ENCODE measurements at places on chromosomes 2 and 18.

DNA sequence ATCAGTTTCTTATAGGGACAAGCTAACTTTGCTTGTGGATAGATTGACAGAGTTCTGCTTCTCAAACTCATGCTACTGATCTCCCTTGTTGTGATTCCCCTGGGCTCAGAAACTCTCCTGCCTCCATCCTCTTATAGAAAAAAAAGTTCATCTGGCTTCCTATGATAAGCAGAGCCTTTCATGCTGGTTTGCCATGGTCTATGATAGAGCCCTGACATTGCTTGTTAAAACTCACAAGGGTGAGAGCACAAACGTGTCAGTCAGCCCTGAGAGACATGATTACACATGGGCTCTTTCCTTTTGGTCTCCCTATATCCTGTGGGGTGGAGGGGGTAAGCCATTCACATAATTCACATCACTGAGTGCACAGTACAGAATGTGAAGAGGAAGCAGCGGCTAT lies 121.8 kb downstream of the TDRD15 start:
- no peak for DNase-seq

DNA sequence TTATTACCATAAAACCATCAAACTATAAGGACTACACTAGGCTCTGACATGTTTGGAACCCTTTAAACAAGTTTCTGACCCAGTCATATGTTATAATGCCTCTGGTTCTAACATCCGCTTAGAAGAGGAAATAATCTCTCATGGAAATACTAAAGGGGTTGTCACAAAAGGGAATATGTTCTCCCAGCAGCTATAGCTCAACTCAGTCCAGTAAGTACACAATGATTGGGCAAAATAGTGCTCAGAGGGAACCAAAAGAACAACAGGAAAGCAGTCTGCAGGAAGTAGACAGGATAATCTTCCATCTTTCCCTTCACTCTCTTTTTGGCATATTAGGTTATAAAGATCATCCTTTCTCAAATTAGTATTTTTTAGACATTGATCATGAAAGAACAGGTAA lies 4.3 kb downstream of the SRBD1 start:
- DNase-seq = no peak

GRCh38 chr2:181300600-181301291 lies 156.4 kb upstream of the ITGA4 start:
- no peak for DNase-seq

DNA sequence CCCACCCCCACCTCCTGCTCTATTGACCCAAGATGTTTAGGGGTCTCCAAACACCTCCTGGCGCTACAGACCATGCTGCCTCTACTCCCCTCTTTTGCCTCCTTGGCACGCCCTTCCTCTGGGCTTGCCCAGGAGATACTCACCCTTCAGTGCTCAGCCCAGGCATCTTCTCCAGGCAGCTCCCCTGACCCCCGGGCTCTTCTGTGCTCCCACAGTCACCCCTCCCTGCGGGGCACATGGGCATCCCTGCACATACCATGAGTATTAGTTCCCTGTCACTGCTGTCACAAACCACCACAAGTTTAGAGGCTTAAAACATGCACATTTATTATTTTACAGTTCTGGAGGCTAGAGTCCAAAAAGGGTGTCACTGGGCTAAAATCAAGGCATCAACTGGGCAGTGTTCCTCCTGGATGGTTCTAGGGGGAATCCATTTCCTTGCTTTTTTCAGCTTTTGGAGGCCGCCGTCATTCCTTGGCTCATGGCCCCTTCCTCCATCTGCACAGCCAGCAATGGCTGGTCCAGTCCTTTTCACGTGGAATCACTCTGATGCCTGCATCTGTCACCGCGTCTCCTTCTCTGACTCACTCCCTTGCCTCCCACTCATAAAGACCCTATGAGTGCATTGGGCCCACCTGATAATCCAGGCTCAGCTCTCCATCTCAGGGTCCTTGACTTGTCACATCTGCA lies 230.4 kb upstream of the COPS8 start:
- DNase-seq = no peak

- no peak for DNase-seq
These were observed 6.0 kb upstream of the UGT1A5 start for GRCh38 chr2:233706720-233707119.

DNA sequence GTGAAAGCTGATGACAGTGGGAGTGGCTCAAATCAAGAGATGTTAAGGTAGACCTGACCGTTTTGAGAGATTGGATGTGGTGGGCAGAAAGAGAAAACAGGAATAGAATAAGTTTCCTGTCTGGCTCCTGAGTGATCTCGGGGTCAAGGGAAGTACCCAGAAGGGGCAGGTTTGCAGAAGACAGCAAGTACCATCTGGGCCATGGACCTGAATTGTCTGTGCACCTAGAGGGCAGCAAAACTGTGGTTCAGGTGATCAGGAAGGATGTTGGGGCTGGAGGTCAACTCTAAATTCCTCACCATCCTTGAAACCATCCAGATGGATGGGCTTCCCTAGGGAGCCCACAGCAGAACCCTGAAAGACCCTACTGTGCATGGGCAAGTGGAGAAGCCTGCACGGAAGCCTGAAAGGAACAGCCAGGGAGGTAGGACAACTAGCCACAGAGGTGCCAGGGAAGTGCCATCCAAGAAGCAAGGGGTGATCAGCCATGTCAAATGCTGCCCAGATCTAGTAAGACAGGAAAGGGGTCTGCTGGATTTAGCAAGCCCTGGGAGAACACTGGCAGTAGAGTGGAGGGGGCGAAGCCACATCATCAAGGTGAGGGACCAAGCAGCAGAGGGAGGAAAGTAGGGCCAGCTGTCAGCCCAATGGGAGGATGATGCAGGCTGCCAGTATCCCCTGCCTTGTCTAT lies 8.0 kb downstream of the TEX261 start:
- DNase-seq = no peak

Measured in left ventricle myocardium inferior (tissue), 1 donor.